ENCODE measurements at places on chromosomes 6 and 20.
A peak's percentile ranks its signal among the peaks of the same experiment; 100 is the strongest.

DNA sequence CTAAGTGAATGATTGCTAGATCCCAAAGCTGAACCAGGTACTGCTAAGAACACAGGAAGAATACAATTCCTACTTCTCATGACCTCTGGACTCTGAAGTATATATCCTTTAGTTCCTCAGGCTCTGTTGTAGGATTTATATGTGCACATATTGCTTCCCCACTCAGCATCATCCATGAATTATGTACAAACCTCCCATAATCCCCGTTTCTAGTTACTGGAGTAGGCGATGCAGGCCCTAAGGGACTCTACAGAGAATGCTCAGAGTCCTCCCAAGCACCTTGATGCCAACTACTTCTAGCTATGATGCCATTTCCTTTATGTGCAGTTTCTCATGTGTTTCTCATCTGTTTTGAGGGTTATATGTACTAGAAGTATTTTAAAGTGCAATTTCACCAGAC is 154.9 kb upstream of the EPHA7 start:
- no peak for DNase-seq

DNA sequence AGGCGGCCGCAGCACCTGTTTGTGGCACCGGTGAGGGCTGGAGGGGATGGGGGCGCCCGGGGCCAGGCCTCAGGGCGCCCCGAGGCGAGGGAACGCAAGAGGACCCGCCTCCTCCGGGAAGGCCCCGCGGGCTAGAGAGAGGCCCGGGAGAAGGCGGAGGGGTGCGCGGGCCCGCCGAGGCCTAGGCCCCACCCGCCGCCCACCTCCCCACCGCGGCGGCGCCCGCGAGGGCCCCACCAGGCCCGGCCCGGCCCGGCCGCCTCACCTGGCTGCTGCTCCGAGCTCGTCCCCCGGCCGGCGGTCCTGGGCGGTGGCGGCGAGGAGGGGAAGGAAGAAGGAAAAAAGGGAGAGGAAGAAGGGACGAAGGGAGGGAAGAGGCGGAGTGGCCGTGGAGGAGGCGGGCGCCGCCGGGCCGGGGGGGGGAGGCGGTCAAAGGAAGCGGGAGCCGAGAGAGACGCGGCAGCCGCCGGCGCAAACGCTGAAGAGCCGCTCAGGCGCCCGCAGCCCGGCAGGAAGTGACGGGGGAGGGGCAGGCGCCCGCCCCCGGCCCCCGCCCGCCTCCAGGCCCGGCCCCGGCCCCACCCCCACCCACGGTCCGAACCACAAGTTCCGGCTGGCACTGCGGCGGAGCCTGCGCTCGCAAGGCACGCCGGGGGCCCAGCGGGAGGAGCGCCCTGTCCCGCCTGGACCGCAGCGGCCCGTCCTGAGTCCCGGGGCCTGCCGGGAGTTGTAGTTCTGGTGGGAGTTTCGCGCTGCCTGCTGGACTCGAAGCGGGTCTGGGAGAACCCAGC is at the start of gene STAU1:
TSS of gene STAU1 (minus strand) at position 484 of the 791 bp plus-strand sequence. CDS start 22,133 bp downstream, outside the sequence.
- peak; percentile 98 for DNase-seq

GRCh38 chr6:170435766-170436165 is 117.3 kb downstream of the PSMB1 start:
- DNase-seq = no peak

DNA sequence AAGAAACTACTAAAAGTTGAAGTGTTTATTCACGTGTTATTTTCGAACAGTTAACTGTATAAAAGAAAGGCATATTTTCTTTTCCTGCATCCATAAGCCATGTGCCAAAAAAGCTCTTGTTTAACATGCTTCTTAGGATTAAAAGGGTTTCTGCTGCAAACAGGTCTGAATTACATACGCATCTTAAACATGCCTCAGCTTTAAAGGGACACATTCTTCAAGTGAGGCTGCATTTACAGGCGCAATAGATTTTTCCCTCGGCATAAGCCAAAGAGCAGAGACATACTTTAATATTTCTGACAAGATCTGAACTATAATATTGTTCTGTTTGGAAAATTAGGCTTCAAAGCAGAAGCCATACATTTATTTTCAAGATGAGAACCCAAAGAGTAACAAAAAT is 39.4 kb downstream of the PDE7B start:
- no peak for DNase-seq

DNA sequence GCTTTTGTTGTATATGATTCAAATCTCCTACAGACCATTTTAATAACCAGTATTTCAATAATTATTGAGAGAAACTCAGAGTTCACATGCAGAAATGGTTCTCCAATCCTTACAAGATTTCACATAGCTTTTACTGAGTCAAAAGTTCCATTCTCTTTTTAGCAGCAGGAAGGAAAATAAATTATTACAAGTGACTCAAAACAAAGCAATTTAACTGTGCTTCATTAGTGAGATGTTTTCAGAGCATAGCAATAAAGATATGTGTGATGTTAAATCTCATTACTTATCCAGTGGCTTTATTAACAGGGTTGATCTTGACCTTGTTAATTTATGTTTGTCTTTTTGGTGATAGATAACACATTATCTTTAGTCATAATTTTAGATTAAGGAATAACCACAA is 22.0 kb downstream of the KIF13A start:
- DNase-seq = peak; percentile 65

DNA sequence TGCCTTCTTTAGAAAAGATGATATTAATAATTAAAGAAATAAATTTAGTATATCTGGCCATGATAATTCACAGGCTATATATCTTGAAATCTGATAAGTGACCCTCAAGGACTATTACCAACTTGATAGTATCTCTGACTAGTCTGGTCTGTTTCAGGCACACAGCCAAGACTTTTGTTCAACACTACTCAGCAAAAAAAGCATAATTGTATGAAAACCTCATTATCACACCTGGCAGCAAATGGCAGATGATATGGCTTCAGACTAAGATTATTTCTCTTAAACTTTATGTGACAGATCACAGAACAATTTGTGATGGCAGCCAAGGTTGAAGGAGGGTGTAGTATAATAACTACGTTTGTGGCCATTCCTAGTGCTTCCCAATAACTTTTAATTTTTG is 114.7 kb downstream of the RWDD2A start:
- DNase-seq = no peak

DNA sequence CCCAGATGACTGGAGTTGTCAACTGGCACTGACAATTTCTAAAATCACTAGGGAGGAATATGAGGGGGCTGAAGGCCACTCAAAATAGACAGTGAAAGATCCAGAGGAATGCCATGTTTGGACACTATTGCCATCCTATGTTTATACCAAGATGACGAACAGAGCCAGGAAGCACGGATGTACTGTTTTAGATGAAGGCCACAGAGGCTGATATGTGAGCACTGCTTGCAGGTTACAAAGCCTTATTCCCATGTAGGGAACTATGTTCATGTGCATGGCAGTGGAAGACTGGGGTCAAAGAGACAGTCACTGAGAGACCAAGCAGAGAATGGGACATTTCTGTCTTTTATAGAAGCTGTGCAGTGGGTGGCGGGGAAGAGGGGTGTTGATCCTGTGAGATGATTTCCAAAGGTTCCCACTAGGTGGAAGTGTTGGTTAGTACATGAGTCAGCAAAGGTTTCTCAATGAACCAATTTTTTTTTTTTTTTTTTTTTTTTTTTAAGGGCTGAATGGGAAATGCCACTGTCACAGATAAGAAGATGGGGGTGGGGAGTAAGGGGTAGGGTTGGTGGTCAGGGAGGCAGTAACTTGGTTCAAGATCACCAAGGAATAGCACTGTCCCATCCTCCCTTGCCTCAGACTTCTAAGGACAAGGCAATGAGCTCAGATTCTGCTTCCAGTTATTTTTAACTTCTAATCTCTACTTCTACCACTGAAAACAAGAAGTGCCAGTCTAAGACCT is 46.7 kb upstream of the MOCS1 start:
- DNase-seq = peak; percentile 70

DNA sequence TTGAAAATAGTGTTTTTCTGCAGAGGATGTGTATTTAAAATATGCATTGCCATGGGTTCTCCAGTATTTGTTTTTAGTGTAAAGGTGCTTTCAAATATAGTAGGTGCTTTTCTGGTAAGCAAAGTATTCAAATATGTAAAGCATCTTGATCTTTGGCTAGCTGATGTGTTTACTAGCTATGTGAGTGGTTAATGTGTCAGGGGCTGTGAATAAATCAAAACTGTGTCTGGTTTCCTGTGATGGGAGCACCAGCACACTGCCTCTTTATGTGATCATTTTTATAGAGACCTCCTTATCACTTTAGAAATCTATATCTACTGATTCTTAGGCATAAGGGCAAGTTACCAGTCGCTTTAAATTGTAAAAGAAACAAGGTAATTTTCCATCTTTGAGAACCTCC is 388.9 kb upstream of the MAN1A1 start:
- no peak for DNase-seq

Measured in ELR (cell line).